ENCODE measurements at places on chromosomes 16 and 17.

DNA sequence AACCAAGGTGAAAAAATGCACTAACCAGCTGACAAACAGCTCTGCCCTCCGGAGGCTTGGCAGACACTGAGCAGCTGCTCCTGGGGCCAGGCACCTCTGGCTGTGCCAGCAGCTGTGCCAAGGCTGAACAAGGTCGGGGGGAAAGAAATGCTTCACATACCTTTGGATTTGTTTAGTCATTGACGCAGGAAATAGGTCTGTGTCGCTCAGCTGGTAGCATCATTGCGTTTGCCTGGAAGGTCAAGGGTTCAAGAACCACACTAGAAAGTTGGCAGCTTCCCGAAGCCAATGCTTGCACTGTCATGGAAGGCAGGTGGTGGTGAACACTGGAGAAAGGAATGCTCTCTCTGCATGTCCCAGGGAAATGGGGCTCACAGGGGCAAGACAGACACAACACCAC is 63.5 kb downstream of the PCTP start:
- no peak for DNase-seq

GRCh38 chr17:16048811-16049449 is 49.3 kb downstream of the TTC19 start:
- DNase-seq, result no peak

GRCh38 chr17:17835415-17836249 is 1.2 kb downstream of the SREBF1 start:
- DNase-seq, result no peak

- no peak for DNase-seq
Observed at GRCh38 chr16:84239141-84239769, 557 bp downstream of the KCNG4 start.

GRCh38 chr17:15039366-15039765 is 225.8 kb downstream of the PMP22 start:
- DNase-seq, result no peak

GRCh38 chr16:54112451-54113206 is 174.0 kb downstream of the IRX3 start:
- DNase-seq, result no peak
